Activated CD8-positive, alpha-beta memory T cell treated with anti-CD3 and anti-CD28 coated beads, Interleukin-2, amount 10 ng/mL, durations not matched to agents 7 days and 5 days (primary cell): ENCODE measurements at places on chromosomes 16 and 17. TPM values are rescaled to one million over a fixed set of nuclear protein-coding genes. Genes with fewer than 3 reads are reported as not detected.
A peak's percentile ranks its signal among the peaks of the same experiment; 100 is the strongest.

GRCh38 chr17:30352240-30352814, 18.5 kb upstream of the TMIGD1 start:
- peaks cover 14% of the 10 kb centered on the region for H3K4me1 ChIP-seq
- H3K27me3 ChIP-seq = peaks cover 5% of the 10 kb centered on the region

DNA sequence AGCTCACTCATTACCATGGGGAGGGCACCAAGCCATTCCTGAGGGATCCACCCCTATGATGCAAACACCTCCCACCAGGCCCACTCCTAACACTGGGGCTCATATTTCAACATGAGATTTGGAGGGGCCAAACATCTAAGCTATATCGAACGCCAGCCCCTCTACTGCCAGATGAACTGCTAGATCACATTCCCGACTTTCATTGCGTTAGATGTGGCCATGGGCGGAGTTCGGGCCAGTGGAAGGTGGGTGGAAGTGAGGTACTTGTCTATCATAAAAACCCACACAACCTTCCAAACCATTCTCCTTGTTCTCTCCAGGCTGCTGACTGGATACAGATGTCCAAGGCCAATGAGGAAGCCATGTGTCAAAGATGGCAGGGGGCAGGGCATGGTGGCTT, 27.0 kb upstream of the ANKRD40CL start:
- peaks cover 6% of the 10 kb centered on the region for H3K27me3 ChIP-seq
- no peak overlapping the region for H3K4me3 ChIP-seq
- no peak overlapping the region for H3K27ac ChIP-seq

The KCNH6 gene
- not detected for total RNA-seq

GRCh38 chr17:62750631-62751051, 57.5 kb downstream of the MARCHF10 start:
- no peaks in the 10 kb centered on the region for H3K4me1 ChIP-seq
- peaks cover 4% of the 10 kb centered on the region for H3K27me3 ChIP-seq
- H3K36me3 ChIP-seq = no peaks in the 10 kb centered on the region
- no peak overlapping the region for H3K27ac ChIP-seq

GRCh38 chr17:82781894-82782274, 30.0 kb downstream of the TBCD start:
- H3K27ac ChIP-seq = peak overlapping the region; percentile 41
- H3K27me3 ChIP-seq = no peaks in the 10 kb centered on the region
- peaks cover 8% of the 10 kb centered on the region for H3K36me3 ChIP-seq
- DNase-seq = peak; percentile 90
- H3K4me1 ChIP-seq = peaks cover 18% of the 10 kb centered on the region

DNA sequence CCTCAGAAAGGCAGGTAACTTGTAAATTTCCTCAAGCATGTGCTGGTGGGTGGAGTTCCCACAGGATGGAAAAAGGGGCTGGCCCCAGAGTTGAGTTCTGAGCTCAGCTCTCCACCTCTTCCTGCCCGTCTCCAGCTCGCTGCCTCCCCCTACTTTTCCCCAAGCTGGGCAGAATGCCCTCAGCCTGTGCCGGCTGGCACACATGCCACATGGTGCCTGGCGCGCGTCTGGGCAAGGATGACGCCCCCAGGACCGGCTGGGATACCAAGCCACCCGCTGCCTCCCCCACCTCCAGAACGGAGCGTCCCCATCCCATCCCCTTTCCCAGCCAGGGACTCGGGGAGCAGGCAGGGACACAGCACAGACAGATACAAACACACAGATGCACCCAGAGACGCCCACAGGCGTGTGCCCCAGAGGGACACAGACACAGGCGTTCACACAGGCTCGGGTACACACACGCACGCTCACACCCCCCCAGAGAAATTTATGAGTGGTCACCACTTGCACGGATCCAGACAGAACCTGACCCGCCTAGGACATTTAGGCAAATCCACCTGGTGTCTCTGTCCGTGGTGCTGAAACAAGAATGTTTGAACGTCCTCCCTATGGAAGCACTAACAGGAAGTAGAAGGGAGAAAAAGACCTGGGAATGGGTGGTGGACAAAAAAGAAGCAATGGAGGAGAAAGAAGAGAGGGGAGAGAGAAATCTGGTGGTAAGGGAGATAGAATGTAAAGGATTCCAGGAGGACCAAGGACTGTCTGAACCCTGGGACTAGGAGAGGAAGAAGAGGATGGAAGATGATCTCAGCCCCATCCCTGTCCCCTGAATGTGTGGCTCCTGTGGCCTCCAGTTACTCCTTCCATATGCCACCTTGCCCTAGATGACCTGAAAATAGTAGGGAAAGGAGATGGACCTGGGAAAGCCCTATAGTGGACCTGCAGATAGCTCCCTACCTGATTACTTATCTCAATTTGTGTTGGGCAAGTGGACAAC, 15.5 kb downstream of the NEUROD2 start:
- H3K36me3 ChIP-seq = no peaks in the 10 kb centered on the region
- no peak overlapping the region for H3K4me3 ChIP-seq
- no peak overlapping the region for H3K27ac ChIP-seq
- H3K4me1 ChIP-seq = peaks cover 2% of the 10 kb centered on the region

- H3K27me3 ChIP-seq = no peaks in the 10 kb centered on the region
- no peak overlapping the region for H3K27ac ChIP-seq
- no peaks in the 10 kb centered on the region for H3K4me1 ChIP-seq
- no peak for DNase-seq
- H3K4me3 ChIP-seq = no peak overlapping the region
- H3K36me3 ChIP-seq = no peaks in the 10 kb centered on the region
Measured at GRCh38 chr16:65600629-65601028, 478.8 kb upstream of the CDH11 start.

The PYDC1 gene
- total RNA-seq = not detected

DNA sequence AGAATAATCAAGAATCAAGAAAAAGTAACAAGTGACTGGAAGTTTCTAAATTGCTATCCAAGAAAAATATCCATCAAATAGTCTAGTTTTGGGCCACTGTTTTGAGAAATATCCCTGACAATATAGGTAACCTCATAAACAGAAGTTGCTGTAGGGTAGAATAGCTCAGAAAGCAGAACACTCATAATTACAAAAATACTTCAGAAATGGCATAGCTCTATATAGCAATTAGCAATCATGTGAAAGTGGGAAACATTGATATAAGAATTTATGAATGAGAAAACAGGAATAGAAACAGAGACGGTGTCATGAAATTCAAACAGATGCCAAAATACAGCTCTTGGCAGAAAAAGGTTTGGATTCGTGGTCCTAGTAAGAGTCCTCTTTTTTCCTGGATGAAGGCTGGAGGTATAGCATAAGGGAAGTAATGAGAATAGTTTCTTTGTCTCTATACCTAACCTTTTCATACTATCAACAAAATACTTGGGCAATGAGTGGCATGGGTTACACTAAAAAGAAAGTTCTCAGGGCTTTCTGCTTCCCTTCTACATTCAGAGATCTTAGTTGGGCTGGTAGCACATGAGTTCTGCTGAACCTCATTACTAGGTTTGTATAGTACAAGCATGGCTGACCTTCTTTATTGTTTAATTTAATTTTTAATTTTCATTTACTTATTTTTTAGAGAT, 33.5 kb downstream of the SPAG9 start:
- peaks cover 2% of the 10 kb centered on the region for H3K36me3 ChIP-seq
- no peak overlapping the region for H3K4me3 ChIP-seq
- no peak overlapping the region for H3K27ac ChIP-seq
- peaks cover 5% of the 10 kb centered on the region for H3K4me1 ChIP-seq
- H3K27me3 ChIP-seq = no peaks in the 10 kb centered on the region

DNA sequence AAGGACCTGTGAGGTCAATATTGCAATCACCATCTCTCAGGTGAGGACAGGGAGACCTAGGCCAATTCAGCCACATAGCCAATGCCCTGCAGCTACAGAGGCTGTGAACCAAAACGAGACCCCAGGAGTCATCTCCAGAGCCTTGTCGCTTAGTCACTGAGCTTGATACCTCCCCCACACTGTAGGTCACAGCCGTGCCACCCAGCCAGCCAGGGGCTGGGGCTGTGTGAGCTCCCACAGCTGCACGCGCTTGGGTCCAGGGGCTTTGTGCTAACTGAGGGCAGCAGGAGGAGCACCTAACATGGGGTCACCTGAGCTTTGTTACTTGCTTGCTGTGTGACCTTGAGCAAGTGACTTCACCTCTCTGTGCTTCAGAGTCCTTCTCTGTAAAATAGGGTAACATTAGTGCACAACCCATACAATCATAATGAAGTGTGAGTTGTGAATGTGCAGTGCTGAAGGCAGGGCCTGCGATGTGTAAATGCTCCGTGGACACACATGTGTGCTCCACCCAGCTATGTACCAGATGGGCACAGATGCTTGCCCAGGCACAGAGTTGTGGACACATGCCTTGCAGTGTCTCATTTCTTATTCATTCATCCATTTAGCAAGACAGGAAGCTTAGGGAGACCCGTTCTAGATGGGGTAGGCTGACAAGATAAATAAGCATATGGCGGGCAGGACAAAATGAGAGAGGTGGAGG, 25.9 kb downstream of the SBK1 start:
- H3K4me1 ChIP-seq = peaks cover 5% of the 10 kb centered on the region
- no peak for DNase-seq
- no peaks in the 10 kb centered on the region for H3K27me3 ChIP-seq
- no peak overlapping the region for H3K4me3 ChIP-seq
- H3K27ac ChIP-seq = no peak overlapping the region

DNA sequence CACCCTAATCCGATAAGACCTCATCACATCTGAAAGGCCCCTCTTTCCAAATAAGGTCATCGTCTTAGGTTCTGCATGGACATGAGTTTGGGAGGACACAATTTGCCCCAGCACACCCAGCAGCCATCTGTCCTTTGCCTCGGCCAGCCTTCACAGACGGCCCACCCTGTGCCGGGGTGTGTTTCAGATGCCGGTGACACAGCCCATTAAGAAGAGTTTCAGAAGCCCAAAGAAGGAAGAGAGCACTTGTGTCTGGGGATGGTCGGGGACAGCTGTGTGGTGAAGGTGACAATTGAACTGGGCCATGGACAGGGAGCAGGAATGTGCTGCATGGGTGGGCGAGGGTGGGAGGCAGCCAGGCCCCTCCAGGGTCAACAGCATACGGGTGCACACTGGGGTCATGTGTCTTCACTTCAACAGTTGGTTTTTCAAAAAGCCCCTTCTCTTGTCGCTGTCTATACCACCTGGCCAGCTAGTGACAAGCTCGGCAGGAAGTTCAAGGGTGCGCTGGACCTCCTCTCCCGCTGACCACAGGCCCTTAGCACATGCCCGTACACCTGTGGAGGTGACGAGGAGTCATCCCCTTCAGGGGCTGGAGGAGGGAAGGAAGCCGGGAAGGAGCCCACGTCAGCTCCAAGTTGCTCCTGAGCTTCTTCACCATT, 183.1 kb downstream of the C16orf95 start:
- H3K4me3 ChIP-seq = no peak overlapping the region
- no peak overlapping the region for H3K27ac ChIP-seq
- no peaks in the 10 kb centered on the region for H3K4me1 ChIP-seq
- H3K36me3 ChIP-seq = no peaks in the 10 kb centered on the region

- H3K4me3 ChIP-seq = no peak overlapping the region
- H3K27me3 ChIP-seq = peaks cover 14% of the 10 kb centered on the region
Measured at GRCh38 chr16:68452176-68452575, 3.9 kb upstream of the SMPD3 start.

DNA sequence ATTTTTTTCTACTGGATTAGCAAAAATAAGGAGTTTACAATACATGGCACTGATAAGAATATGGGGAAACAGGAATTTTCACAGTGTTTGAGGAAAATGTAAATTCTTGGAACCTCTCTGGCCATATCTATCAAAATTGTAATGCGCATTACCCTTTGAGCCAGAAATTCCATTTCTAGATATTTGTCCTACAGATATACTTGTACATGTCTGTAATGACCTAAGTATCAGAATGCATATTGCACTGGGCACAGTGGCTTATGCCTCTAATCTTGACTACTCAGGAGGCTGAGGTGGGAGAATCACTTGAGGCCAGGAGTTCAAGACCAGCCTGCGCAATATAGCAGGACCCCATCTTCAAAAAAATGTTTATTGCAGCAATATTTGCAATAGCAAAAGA, 25.8 kb upstream of the HAS3 start:
- no peak overlapping the region for H3K27ac ChIP-seq
- H3K4me3 ChIP-seq = no peak overlapping the region
- H3K27me3 ChIP-seq = no peaks in the 10 kb centered on the region

The KRT36 gene
- not detected for total RNA-seq

The KRTAP2-2 gene
- total RNA-seq = not detected

GRCh38 chr17:81130385-81131361, 34.6 kb upstream of the PVALEF start:
- no peaks in the 10 kb centered on the region for H3K4me1 ChIP-seq
- no peak for DNase-seq
- no peak overlapping the region for H3K27ac ChIP-seq
- no peak overlapping the region for H3K4me3 ChIP-seq

DNA sequence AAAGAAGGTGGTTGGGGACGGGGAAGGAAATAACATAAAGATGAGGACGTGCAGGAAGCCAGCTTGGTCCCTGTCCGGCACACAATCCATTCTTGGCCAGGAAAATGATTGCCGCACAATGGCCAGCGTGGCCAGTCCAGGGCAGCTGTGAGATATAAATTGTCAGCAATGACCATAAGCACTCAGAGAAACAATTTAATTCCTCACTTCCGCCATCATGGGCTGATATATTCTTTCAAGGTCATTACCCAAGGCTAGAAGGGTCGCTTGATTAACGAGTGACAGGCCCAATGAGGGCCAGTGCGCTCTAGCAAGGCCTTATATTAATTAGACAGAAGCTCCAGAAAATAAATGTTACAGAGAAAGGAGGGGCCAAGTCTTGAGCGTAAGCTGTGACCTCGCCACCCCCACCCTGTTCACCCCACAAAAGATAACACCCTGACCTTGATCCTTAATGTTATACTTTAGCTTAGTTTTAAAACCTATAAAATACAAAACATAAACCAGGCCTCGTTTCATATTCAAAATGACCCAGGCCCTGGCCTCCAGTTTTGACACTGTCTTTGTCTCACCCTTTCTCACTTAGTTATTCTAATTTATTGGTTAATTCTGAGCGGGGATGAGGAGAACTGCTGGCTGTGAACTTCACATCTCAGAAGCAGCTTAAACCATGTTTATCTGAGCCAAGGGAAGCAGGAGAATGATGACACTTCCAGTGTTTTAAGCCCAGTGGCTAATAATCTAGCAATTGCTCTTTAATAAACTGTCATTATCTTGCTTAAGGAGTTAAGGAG, 478.3 kb upstream of the ZFHX3 start:
- no peak overlapping the region for H3K27ac ChIP-seq
- no peak overlapping the region for H3K4me3 ChIP-seq
- no peaks in the 10 kb centered on the region for H3K4me1 ChIP-seq
- no peak for DNase-seq
- H3K36me3 ChIP-seq = no peaks in the 10 kb centered on the region

The HOXB2 gene
- total RNA-seq = 17.5 TPM
